ENCODE measurements at places on chromosomes 13 and 19.
A peak's percentile ranks its signal among the peaks of the same experiment; 100 is the strongest.

DNA sequence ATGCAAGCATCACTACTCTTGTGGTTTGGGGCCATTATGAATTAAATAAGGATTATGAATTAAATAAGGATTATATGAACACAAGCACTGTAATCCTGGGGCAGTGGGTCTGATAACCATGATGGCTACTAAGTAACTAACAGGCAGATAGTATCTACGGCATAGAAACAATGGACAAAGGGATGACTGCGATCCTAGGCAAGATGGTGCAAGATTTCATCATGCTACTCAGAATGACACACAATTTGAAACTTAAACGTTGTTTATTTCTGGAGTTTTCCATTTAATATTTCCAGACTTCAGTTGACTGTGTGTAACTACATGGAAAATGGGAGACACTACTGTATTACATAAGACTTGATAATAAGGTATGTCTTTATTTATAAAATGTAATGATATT lies 15.1 kb downstream of the KCNRG start:
- DNase-seq, result no peak

DNA sequence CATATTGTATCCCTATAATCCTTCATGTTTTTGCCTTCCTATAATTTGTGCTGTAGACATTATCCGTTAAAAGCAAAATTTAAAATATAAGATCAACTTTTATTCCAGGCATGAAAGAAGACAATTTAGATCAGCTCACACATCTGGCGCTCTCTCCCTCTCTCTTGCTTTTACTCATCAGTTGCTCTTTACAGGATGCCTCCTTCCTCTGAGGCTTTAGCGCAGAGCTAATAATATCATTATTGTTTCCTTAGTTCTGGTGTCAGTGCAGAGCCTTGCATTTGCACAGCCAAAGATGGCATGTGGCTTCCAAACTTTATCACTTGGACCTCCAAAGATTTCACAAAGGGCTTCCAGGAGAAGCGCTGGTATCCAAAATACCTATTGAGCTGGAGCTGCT lies 295.1 kb downstream of the FGF9 start:
- no peak for DNase-seq

DNA sequence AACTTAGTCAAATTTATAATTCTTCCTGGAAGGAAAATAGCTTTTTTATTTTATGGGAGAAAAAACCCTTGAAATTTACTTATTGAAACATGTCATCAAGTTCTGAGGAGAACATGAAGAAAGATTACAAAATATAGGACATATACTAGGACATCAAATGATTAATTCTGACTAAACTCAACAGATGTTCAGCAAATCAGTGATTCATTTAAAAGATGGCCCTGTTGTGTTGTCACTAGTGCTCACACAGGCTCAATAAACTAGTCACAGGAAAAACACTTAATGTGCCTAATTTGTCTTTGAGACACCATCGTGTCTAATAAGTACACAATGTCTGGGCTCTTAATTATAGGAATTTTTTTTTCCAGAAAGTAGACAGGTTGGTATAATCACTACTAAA lies 223.8 kb upstream of the TMTC4 start:
- DNase-seq, result no peak

- no peak for DNase-seq
Measured at GRCh38 chr13:104837756-104838155, 1697.7 kb downstream of the EFNB2 start.

DNA sequence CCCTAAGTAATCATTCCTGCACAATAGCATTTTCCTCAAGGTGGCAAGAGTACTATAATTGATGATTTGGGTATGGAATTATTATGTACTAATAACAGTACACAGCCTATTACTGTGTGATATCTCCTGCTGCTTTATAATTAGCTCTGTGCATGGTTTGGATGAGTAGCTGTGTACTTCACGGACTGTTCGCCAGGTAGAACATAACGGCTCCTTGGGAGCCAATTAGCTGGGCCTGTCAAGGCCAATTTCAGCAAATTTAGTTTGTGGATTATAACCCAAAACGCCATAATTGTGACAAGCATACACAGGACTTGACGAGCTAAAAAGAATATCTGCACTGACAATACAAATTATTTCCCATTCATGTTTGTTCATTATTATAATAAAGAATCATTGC lies 1584.2 kb downstream of the SLITRK1 start:
- DNase-seq, result no peak

GRCh38 chr13:98675066-98675465 lies 77.4 kb downstream of the SLC15A1 start:
- no peak for DNase-seq

- no peak for DNase-seq
Measured at GRCh38 chr13:70505809-70506208, 397.6 kb upstream of the KLHL1 start.

GRCh38 chr13:73556902-73557301 lies 498.1 kb downstream of the KLF5 start:
- DNase-seq, result no peak

- DNase-seq, result no peak
Measured at GRCh38 chr19:19410553-19411550, 5.4 kb downstream of the GATAD2A start.

GRCh38 chr19:2487842-2488241 lies 11.9 kb downstream of the GADD45B start:
- DNase-seq, result no peak

DNA sequence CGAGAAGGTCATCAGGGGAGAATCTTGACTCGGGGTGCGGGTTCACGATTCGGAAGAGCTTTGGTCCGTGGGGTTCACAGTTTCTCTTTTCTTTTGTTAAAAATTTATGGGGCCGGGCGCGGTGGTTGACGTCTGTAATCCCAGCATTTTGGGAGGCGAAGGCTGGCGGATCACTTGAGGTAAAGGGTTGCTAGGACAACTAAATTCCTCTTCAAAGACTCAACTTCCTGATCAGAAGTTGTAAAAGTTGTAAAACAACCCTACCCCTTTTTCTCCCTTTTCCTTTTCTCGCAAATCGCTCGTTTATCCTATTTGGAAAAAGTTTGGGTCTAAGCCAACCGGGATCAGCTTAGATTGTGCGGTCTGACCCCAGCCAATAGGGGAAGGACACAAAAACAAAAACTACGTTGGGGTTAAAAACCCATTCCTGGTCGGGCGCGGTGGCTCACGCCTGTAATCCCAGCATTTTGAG lies 673 bp downstream of the ZNF486 start:
- no peak for DNase-seq

- DNase-seq, result peak; percentile 58
Measured at GRCh38 chr19:41753159-41753558, 2.2 kb upstream of the CEACAM6 start.

DNA sequence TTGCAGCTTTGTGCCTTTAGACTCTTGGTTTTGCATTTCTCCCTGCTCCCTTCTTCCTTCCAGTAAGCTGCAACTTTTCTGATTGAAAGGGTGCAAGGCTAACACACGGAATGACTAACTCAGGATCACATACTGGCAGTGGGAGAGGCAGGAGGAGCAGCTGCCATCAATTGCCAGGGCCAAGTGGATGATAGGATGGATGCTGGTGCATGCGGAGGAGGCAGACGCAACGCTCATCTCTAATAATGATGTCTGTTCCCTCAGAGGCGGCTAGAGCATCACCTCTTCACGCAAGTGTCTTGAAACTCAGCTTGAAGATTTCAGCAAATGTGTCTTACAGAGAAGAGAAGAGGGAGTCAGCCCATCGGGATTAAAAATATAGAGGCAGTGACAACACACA lies 49.5 kb upstream of the TPM4 start:
- no peak for DNase-seq

DNA sequence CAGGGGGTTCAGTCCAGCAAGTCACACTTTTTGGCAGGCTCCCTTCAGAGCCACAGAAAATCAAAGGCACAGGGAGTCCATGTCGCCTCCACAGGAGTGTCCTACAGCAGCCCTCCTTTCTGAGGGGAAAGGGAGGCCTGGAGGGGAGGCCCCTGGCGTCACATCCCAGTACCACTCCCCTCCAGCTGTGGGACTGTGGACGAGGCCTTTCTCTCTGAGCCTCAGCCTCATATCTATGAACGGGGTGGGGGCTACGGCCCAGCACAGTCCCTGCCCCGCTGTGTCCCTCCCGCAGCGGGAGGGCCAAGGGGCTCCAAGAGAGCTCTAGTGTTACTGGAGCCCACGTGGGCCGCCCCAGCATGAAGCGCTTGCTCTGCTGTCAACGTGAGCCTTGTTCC lies 23.8 kb downstream of the PEPD start:
- no peak for DNase-seq

DNA sequence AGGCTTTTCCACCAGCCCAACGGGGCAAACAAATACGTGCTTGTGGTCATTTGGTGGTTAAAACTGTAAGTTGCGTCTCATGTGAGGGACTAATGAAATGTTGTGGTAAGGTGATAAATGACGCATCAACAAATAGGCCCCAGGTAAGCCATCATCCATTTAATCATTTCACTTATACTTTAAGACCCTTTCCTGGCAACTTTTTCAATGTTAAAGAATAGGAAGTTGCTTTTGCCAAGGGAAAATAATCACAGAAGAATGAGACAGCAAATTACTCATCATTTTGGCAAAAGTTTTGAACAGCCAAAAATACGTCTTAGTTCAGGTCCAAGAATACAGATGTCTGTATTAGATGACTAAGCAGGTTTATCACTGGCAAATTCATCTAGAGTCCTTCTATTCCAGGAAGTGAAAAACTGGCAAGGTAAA lies 660.4 kb downstream of the SLITRK1 start:
- DNase-seq, result no peak

DNA sequence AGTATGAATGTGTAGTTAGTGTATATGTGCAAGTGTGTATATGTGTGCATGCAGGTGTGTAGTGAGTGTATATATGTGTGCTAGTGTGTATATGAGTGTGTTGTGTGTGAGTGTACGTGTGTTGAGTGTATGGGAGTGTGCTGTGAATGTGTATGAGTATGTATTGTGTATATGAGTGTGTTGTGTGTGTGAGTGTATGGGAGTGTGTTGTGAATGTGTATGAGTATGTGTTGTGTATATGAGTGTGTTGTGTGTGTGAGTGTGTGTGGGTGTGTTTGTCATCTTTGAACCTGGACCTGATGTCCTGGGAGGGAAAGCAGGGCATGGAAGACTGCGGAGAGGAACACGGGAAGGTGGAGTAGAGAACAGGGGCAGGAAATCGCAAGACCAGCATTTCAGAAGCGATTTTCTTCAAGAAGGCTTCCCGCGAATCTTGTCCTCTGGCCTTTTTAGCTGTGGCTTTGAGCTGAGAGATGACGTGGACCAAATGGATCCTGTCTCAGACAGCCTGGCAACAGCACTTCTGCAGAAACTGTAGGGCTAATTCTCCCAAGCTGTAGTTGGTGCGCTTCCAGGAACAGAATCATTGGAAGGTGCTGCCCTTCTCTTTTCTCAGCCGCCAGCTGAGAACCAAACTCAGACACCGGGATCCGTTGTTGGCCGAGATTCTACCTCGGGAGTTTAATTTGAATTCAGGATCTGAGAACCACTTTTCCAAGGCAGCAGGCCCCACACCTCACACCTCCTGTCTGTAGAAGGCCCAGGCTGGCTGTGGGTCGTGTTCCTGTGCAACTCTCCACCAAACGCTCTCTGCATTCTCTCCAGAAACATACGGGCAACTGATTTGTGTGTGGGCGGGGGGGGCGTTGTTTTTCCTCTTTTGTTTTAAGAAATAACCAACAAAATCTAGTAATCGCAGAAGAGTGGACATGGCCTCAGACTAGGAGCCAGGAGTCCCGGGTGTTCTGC lies 94.7 kb upstream of the RAP2A start:
- no peak for DNase-seq

- DNase-seq, result no peak
Measured at GRCh38 chr13:31090096-31090495, 71.6 kb downstream of the HSPH1 start.

GRCh38 chr19:3608750-3609322 lies 2.2 kb upstream of the TBXA2R start:
- DNase-seq, result no peak

- no peak for DNase-seq
Measured at GRCh38 chr19:56333506-56333905, 18.9 kb upstream of the ZSCAN5A start.

DNA sequence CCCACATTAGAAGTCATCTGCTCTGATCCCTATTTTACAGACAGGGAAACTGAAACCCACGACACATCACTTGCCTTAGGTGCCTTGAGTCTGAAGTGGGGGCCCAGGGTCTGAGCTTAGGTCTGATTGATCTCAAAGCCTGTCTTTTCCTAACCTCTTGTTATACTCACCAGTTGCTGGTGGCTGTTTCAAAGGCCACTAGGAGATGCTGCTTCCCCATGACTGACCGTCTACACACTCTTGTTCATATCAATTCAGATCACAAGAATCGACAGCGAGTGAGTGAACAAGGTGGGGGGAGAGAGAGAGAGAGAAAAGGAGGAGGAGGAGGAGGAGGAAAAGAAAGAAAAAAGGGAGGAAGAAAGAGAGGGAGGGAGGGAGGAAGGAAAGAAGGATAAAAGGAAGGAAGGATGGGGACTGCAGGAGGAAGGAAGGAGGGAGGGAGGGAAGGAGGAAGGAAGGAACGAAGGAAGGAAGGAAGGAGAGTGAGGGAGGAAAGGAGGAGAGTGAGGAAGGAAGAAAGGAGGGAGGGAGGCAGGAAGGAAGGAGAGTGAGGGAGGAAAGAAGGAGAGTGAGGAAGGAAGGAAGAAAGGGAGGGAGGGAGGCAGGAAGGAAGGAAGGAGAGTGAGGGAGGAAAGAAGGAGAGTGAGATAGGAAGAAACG lies 3.3 kb downstream of the OR10H1 start:
- no peak for DNase-seq

DNA sequence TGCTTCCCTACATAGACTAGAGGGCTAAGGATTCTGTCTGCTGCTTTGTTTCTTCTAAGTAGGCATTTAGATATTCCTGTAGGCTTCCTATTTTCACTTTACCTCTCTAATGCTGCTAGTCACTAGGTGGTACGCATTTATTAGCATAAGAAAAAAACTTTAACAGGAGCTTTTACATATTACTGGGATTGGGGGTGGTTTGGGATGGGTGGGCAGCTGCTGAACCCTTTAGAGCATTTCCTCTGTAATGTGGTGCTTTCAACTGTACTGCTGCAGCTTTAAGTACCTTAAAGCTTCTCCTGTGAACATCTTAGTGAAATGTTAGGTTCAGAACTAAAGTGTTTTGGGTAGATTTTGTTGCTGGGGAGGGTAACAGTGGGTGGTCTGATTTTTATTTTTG lies 92.6 kb downstream of the ZNF486 start:
- DNase-seq, result no peak

GRCh38 chr19:5561559-5561958 lies 6.2 kb downstream of the TINCR start:
- no peak for DNase-seq

- DNase-seq, result peak; percentile 85
Measured at GRCh38 chr19:49533551-49534488, 6.0 kb downstream of the RCN3 start.

- DNase-seq, result no peak
Measured at GRCh38 chr13:19567820-19568534, 6.6 kb upstream of the TPTE2 start.

GRCh38 chr19:9913237-9914000 lies 22.9 kb downstream of the OLFM2 start:
- DNase-seq, result no peak

- DNase-seq, result no peak
Measured at GRCh38 chr19:21210037-21210621, 68.3 kb downstream of the ZNF431 start.
